Activated naive CD4-positive, alpha-beta T cell treated with anti-CD3 and anti-CD28 coated beads for 36 hours (primary cell): ENCODE measurements at places on chromosomes 11 and 22. TPM values are rescaled to one million over a fixed set of nuclear protein-coding genes. Genes with fewer than 3 reads are reported as not detected.

The POU2F3 gene
- total RNA-seq: not detected

The GLYAT gene
- not detected for total RNA-seq

The COA4 gene
- 94.2 TPM for total RNA-seq

The ZNRD2 gene
- total RNA-seq: 41.4 TPM

The PGA3 gene
- total RNA-seq: not detected

- peak; percentile 61 for DNase-seq
These were observed 2.1 kb upstream of the HSPA8 start for GRCh38 chr11:123063826-123064657.

- DNase-seq: no peak
These were observed 11.8 kb upstream of the FXYD2 start for GRCh38 chr11:117836077-117836960.

DNA sequence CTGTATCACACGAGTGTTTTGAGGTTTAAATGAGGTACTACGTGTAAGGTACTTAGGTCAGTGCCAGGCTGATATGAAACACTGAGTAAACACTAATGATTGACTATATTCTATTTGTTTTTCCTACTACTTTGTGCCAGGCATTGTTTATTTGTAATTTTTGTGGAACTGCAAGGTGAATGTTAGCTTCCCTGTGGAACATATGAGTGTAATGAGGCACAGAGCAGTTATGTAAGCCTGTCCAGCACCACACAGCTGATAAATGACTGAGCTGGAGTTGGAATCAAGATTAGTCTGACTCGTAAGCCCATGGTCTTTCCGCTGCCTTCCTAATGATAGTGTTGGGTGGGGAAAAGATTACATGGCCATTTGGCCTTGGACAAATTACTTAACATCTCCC, 5.9 kb downstream of the SLC37A2 start:
- no peak for DNase-seq

- no peak for DNase-seq
These were observed 22.1 kb upstream of the MMP7 start for GRCh38 chr11:102552447-102553194.

DNA sequence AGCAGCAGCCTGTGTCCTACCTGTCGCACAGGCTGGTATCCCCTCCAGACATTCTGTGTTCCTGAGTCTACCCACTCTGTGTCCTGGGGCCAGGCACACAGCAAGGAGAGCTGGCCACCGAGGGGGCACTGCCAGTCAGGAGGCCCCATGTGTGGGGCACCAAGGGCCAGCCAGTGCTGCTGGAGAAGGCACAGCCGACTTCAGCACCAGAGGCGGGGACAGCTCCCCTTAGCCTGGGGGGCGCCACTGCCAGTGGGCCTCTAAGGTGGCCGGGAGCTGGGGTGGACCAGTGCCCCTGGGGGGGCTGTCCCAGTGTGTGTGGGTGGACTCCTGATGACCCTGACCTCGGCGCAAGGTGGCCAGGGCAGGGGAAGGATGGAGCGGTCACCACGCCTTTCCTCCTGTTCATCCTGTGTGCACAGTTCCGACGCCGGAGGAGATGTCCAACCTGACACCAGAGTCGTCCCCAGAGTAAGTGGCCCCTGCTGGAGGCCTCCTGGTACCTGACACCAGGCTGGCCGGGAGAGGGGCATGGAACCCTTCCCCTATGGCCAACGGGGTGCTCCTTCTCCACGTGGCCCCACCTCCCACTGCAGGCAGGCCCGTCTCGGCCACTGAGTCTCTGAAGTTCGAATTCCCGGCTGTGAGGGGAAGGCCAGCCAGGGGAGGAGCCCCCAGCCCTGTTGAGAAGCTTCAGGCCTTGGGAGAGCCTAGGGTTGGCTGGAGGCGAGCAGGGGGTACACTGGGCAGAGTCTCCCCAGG, 35.4 kb downstream of the MOB2 start:
- DNase-seq: no peak

DNA sequence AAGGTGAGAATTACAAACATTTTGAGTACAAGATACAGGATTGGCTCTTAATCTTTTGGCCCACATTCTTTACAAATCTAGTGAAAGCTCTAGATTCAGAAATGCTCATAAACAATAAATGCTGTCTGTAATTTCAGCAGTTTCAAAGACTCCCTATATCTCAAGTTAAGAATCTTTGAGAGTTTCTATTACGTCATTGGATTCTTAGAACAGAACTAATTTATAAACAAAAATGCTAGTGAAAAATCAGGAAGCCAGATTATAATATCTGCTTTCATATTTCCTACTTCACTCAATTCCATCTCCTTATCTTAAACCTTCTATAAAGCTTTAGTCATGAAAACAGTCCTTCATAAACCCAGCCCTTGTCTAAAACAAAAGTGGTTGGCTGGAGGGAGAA, 32.1 kb downstream of the CTSC start:
- no peak for DNase-seq

DNA sequence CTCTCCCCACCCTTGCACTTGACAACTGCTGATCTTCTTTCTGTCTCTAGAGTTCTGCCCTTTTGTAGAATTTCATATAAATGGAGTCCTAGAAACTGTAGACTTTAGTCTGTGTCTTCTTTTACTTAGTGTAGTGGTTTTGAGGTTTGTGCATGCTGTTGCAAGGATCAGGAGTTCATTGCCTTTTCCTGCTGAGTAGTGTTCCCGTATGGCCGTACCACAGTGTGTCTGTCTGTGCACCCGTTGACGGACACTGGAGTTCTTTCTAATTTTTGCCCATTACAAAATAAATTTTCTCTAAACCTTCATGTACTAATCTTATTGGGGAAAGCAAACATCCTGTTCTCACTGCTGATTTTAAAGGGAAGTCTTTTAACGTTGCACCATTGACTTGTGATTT, 138.1 kb downstream of the TBC1D22A start:
- DNase-seq: no peak

DNA sequence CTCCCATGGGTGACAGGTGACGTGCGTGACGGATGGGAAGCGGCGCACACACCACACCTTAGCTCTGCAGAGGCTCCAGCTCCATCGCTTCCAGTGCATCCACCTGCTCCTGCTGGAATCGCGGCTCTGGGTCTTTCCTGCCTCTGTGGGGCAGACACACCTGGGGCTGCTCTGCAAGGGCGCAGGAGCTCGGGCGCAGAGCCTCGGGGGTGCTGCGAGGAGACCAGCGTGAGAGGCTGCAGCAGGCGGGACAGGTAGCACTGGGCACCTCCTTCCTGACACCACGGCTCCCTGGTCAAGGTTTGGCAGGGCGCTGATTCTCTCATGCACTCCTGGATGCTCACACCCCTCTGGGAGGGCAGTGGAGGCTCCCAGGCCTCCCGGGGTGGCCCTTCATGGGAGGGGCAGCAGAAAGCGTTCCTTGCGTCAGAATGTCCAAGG, 1494.3 kb downstream of the BRD1 start:
- DNase-seq: no peak

DNA sequence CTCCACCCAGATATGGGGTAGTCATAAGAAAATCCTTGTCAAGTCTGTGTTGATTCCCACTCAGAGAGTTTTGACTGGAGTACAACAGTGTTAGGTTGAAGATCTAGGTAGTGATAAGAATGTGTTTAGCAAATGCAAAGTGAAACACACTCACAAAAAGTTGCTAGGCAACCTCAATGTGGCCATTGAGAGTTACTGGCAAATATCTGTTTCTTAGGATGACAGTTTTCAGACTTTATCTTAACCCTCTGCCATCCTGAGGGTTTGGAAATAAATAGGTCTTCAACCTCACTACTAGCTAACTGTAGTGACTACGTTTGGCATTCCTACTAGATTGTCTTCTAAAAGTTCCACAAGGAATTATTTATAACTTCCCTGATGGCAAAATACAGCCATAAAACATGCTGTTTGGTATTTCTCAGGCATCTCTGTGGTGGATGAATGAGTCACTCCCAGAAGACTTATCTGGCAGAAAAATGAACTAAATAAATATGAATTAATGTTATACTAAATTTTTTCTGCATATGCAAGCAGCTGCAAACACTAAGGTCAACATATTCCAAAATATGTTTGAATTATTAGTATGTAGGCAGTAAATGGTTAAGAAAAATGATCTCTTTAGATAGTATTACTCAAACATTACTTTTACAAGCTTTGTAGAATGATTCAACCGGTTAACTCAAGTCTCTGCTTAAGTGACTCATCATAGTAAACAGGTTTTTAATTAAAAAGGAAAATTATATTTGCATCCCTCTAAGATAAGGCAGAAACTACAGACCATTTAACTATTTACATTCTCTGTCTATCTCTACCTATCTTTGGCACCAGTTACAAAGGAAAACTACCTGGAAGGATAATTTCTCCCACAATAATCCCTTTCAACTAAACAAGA, 17.1 kb upstream of the SYTL2 start:
- DNase-seq: peak; percentile 53

DNA sequence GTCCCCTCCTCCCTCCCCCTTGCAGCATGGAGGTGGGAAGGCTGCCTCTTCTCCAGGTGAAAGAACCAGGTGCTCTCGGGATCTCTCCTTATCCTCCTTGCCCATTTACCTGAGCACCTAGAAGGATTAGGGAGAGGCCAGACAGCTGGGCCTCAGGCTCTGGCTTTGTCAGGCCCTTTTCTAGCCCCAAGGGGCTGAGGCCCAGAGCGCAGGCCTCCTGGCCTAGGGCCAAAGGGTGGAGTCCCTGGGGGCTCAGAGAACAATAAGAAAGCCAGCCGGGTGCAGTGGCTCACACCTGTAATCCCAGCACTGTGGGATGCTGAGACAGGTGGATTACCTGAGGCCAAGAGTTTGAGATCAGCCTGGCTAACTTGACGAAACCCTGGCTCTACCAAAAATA, 5.4 kb upstream of the TTLL1 start:
- DNase-seq: no peak

DNA sequence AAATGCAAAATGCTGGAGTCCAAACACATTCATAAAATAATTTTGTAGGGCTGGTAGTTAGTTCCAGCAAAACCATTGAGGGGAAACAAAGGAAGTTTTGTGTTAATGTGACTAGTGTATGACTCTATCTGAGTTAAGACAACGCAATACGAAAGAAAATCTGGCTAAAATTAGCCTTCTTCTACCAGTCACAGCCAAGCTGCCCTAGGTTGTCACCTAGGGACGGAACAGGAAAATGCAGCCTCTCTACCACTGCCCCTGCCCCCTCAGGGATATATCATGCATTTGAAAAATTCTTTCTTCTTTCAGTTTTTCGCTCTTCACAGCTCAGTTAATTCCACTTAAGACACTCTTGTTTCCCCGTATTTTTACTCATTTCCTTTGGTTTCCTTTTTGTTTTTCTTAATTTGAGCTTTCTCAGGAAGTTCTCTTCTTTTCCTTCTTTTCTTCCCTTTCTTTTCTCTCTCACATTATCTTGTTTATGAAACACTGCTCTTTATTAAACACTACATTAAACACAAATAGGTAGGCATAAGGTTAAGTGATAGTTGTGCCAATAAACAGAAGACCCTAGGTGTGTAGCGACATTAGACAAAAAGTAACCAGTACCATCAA, 30.6 kb downstream of the KIRREL3 start:
- no peak for DNase-seq

DNA sequence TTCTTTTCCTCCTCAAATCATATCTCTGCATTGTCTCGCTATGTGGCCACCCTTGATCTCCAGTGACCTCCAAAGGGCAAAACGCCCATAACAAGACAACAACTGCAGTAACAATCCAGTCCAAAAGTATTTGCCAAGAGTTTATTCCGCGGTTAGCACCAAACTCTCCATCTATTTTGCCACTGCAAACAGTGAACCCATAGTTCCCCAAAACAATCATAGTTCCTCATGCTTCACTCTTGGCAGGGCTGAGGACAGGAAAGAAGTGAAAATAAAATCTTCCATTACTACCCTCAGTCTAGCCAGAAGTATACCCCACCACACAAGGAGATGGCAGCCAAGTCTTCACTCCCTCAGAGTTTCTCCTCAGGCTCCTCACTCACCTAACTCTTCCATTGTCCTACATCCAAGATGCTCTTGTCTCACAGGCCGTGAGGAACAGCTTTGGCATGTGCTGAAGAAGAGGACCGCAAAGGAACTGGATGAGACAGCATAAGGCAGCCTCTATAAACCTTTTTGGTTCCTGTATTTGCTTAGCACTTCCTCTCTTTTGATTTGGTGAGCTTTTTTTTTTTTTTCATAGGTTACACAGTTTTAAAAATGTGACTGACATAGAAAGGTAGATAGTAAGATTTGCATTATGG, at the start of gene LPXN:
Gene LPXN (minus strand): TSS at position 480 of the 644 bp plus-strand sequence. CDS start 84 bp downstream, at position 396.
- DNase-seq: peak; percentile 72
